Mesenteric fat pad (tissue), 1 donor: ENCODE measurements at places on chromosomes 4 and X. TPM values are rescaled to one million over a fixed set of nuclear protein-coding genes. Genes with fewer than 3 reads are reported as not detected.

Gene CXCL1
- total RNA-seq = 9.5 TPM

Gene FGFBP1
- 0.26 TPM for total RNA-seq

Gene CENPVL2
- total RNA-seq = not detected

DNA sequence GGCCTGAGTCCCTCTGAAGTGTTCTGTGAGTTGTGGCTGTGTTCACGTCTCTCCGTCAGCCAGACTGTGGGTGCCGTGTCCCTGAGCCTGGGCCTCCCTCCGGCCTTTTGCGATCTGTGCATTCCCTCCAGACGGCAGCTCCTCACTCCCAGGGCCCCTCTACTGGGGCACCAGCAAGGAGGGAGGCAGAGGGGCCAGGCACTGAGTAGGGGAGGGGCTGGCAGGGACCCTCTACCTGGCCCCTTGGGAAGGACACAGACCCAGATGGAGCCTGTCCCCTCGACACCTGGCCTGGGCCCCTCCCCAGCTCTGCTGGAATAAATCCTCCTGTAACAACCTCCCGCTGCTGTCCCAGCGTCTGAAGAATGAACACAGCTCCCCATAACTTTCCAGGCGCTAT, 110.0 kb upstream of the NKX1-1 start:
- DNase-seq = no peak

- DNase-seq = no peak
Observed at GRCh38 chrX:16114611-16115010, 8.8 kb upstream of the GRPR start.

DNA sequence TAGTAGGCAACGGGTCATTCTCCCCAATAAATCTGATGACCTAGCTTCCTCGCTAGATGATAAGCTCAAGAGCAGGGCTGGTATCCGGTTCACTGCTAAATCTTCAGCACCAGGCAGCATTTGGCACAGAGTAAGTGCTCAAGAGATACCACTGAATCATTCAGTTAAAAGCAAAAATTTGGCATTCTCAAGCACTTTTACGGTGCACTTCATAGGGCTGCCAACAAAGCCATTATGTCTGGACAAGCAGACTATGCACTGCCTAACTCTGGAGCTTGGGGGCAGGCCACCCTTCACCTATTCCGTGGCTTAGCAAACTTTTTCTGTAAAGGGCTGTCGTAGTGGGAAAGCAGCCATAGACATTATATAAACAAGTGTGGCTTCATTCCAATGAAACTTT, 23.8 kb upstream of the CXorf38 start:
- DNase-seq = no peak

DNA sequence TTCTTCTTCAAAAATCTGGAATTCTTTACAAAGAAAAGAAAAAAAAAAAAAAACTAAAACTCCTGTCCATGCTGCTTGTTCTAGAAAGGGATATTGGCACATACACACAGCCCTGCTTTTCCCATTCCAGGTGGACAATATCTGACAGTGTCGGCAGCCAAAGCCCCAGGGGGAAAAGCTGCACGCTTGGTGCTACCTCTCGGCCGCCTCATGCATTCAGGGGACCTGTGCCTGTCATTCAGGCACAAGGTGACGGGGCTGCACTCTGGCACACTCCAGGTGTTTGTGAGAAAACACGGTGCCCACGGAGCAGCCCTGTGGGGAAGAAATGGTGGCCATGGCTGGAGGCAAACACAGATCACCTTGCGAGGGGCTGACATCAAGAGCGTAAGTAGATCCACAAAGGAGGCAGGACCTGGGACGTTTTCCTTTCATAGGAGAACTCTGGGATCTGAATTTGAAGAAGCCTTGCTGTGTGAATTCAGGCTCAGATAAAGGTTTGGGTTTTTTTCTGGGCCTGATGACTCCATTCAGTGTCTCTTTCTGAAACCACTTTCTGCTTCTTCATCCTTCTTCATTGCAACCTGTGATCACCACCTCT, 71.9 kb downstream of the NPNT start:
- DNase-seq = no peak
